DMS79 (cell line): ENCODE measurements at places on chromosomes 7 and 10.

DNA sequence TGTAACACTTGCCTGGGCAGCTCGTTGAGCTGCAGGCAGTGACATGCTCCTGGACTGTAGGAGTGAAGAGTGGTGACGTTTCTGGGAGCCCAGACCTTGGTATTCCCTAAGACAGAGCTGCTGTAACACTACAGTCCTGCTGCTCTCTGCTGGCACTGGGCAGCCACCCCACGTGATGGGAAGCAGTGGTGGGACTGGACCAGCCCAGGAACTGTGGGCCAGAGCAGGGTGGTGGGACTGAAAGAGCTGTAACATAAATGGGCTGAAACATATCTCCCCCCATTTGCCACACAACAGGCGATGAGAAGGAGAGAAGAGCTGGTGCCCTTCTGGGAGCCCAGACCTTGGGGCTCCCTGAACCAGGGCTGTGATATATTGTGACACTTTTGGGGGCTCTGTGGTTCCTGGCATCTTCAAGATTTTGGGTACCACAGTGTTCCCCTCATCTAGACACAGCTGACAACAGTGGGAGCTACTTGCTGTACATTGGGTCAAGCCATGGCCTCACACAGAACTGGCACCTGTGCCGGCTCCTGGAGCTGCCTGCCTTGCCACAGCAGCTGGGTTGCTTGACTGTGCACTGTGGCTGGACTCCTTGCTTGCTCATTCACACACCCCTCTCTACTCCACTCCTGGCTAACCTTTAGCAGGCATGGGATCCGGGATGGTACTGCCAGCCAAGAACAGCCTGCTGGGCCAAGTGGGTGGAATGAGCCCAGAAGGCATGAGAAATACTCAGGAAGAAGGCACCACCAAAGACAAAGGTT lies 161.3 kb upstream of the PCDH15 start:
- no peak for DNase-seq

DNA sequence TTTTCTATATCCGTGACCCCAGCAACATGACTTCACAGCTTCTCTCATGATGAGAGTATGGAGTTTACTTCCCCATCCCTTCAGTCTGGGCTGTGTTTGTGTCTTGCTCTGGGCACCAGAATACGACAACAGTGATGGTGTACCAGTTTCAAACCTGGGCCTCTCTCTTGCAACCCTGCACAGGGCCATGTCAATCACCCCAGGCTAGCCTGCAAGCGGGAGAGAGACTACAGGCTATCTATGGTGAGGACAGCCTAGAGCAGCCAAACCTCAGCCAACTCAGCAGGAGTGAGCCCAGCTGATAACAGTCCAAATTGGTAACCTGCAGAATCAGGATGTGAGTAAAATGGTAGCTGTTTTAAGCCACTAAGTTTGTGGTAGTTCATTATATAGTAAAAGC lies 235.8 kb downstream of the CHCHD3 start:
- DNase-seq, result no peak

- no peak for DNase-seq
These were observed 87.7 kb upstream of the TMEM168 start for GRCh38 chr7:112877691-112878460.

DNA sequence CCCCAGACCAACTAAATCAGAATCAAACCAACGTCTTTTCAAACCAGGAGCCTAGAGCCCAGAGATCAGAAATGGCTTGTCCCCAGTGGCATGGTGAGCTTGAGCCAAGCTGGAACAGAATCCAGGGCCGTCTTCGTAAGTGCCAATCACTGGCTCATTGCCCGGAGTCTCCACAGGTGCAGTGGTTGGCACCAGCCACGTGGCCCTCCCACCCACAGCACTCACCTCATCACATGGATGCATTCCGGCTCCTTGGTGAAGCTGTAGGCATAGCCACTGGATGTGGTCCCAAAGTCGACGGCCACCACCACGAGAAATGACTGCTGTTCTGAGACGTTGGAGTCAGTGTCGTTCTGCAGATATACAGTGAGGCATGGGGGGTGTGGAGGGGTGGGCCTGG lies 37.4 kb downstream of the HSPA12A start:
- DNase-seq, result peak; percentile 24

- DNase-seq, result no peak
These were observed 92.9 kb downstream of the DNAJB6 start for GRCh38 chr7:157429680-157430224.

- DNase-seq, result no peak
These were observed 100.6 kb upstream of the CDK1 start for GRCh38 chr10:60677531-60678129.

DNA sequence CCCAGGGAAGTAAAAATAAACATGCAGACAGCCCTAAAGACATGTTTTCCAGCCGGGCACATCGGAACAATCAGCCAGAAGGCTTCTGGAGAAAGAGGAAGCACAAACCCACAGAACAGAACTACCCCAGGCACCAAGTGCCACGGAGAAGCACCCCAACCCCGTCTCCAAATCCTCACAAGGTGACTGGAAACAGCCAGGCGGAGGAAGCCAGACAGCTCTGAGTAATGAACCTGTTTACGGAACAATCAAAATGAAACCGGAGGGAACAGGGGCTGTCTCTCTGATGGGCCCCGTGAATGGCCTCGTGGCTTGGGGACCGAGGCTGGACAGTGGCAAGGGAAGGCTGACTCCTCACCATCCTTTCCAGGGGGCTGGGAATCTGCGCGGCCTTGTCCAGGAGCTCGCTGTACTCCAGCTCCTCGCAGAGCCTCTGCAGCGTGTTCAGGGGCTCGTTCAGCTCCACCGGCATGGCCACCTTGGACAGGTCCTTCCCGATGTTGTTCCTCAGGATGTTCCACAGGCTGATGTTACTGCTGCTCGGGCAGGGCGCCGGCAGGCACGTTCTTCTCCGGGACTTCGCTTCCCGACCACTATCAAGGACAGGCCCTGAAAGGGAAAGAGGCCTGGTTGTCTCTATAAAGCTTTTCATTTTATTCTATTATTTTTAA lies 77.0 kb upstream of the GSDME start:
- no peak for DNase-seq

DNA sequence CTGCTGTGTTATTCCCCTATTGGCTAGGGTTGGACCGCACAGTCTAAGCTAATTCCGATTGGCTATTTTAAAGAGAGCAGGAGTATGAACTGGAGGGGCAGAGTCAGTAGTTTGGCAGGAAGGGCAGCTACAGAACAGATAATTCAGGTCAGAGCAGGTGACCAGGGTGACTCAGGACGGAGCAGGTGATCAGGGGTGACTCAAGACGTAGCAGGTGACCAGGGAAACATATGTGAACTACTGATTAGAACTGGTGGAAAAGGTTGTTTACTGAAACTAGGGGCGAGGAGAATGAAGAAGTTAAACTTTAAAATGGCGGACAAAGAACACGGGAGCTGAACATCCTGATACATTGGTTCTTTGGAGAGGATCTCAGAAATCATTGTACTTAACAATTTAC lies 102.3 kb downstream of the CCDC7 start:
- no peak for DNase-seq

DNA sequence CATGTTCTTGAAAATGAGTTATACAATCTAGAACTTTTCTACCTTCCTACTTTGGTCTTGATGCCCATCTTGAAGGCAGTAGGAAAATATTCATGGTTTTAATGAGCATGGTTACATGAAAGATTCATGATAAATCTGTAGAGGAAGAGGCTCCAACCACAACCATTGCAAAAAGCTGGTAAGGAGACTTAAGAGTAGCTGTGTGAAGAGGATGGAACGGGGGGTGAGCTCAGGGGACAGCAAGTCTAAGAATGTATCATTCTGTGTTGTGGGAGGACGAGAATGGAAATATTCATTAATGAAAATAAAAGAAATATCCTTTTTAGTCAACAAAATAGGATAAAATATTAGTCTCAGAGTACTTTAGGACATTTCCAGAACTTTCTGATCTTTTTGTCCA lies 81.1 kb downstream of the BMPER start:
- DNase-seq, result no peak

- no peak for DNase-seq
These were observed 134.8 kb upstream of the KIF5B start for GRCh38 chr10:32190890-32191491.

- no peak for DNase-seq
These were observed 154.0 kb upstream of the C7orf33 start for GRCh38 chr7:148436571-148436970.

DNA sequence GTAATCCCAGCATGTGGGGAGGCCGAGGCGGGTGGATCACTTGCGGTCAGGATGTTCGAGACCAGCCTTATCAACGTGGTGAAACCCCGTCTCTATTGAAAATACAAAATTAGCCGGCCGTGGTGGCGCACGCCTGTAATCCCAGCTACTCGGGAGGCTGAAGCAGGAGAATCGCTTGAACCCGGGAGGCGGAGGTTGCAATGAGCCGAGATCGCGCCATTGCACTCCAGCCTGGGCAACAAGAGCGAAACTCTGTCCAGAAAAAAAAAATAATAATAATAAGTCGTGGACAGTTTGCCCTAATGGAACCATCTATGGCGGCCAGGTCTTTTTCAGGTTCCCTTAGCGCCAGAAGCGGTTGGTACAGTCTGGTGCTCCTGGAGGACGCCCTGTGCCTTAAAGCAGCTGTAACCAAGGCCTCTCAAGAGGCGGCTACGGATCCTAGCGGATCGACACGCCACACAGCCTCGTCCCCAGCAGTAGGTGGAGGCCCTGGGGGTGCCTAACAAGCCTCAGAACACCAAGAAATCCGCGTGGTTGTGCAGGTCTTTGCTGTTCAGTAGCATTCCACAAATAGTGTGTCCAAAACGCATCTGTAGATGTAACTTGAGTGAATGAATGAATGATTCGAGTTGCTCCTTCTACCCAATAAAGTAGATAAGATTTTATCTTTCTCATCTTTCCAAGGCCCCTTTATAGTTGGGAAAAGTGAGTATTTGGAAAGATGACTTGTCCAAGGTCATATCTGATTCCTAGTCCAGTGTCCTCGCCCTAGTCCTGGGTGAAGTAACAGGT lies 982 bp downstream of the PGAM1 start:
- DNase-seq, result peak; percentile 5

DNA sequence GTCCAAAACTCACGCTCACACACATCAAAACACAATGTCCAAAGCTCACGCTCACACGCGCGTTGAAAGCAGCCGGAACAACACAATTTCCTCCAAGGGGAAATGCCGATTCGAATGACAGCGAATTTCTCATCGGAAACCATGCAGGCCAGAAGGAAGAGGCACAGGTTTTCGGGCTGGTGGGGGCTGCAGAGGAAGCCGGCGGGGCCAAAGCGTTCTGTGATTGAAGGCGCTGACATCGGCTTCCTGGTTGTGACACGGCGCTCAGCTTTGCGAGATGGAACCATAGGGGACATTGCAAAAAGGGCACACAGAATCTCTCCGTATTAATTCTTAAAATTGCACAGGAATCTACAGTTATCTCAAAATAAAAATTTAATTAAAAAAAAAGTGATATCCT lies 61.3 kb downstream of the FOXL3 start:
- no peak for DNase-seq

GRCh38 chr7:75867390-75867717 lies 11.5 kb upstream of the RHBDD2 start:
- no peak for DNase-seq

- DNase-seq, result no peak
These were observed 274.9 kb downstream of the SDK1 start for GRCh38 chr7:3575753-3576531.

- no peak for DNase-seq
These were observed 477.5 kb upstream of the ADARB2 start for GRCh38 chr10:2214805-2215204.

DNA sequence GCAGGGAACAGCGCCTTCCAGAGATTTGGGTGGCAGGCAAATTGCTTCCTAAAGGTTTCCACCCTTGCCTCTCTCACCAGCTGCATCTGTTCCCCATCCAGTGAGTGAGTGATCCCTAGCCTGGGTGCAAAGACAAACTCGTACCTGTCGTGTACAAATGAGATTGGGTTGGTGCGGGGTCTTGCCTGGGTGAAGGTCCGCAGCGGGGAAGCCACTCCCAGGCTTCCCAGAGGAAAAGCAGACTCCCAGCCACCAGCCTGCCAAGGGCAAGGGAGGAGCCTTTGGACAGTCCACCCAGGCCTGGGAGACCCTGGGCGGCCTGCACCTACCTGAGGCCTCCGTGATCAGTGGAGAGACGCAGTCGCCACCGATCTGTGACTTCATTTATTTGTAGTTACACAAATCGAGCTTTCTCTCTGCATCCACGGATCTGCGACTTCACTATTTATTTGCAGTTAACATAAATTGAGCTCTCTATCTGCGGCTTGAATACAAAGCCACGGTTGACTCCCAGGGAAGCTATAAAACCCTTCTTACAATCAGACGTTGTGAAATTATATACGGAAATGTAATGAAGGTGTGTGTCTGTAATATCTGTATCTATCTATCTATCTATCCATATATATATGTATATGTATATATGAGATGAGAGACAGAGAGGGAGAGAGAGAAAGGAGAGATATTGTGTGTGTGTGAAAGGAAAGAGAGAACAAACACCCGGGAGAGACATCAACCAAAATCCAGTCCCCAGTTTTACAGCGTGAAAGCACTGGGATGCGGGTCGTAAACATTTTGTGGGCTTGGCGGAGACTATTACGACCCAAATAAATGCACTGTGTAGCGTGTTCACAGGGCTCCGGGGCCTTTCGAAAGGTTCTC lies 3.0 kb upstream of the HOXA7 start:
- no peak for DNase-seq

DNA sequence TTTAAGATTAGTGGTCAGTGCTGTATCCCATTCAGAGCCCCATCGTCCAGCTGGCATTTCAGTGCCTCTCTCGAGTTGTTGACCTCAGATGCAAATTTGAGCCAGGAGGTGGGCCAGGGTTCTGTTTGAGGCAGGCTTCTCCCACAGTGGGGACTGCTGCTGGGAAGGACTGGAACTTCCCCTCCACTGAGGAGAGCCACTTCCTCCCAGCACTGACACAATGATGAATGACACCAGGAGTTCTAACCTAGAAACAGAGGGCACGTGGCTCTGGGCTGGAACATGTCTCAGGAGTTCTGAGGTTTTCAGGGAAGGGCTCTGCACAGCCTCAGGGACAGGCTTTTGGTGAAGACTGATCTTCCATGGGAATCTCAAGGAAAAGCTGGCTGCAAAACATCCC lies 18.3 kb upstream of the BTBD16 start:
- DNase-seq, result no peak

GRCh38 chr7:150997817-150998216 lies 7.0 kb downstream of the NOS3 start:
- DNase-seq, result no peak

- DNase-seq, result no peak
These were observed 205.2 kb downstream of the GLRX3 start for GRCh38 chr10:130341356-130341755.

- DNase-seq, result no peak
These were observed 35.3 kb upstream of the PDZD8 start for GRCh38 chr10:117410557-117410956.

DNA sequence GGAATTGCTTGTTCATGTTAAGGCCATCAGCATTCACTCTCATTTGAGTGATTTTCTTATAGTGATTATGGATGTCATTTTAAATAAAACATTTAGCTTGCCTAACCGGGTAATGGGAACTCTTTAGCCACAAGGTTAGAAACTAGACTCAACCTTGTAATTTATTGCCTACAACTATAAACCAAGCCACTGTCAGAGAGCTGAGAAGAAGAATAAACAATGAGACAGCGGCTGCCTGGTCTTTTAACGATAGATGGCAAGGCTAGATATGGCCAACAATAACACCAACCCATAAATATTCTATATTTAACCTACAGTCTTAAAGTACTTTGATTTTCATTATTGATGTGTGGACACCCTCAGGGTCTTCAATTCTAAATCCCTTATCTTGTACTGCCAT lies 27.8 kb upstream of the INHBA start:
- DNase-seq, result no peak

- DNase-seq, result no peak
These were observed 113.7 kb downstream of the BRAF start for GRCh38 chr7:140810830-140811556.
